Astrocyte of the spinal cord (primary cell): ENCODE measurements at places on chromosomes 4 and X.

GRCh38 chr4:109424093-109424841 is 9.3 kb upstream of the SEC24B start:
- no peak for DNase-seq

GRCh38 chr4:140054861-140055260 is 99.1 kb downstream of the MAML3 start:
- DNase-seq = no peak

DNA sequence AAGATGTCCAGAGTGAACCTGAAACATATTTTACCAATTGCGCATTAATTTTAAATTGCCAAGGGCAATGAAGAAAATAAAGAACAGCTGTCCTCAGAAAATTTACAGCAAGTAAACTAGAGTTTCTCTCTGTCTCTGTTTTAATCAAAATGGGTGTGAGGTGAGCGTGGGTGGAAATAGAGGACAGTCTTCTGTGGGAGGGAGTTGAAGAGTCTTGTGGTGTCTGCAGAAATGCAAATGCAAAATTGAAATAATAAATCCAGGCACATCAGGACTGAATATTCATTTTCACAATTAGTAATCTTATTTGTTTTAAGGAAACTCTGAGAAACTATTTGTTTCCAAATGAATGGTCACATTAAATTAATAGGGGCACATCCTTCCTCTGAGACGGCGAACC is 192.0 kb downstream of the ARHGAP10 start:
- no peak for DNase-seq

DNA sequence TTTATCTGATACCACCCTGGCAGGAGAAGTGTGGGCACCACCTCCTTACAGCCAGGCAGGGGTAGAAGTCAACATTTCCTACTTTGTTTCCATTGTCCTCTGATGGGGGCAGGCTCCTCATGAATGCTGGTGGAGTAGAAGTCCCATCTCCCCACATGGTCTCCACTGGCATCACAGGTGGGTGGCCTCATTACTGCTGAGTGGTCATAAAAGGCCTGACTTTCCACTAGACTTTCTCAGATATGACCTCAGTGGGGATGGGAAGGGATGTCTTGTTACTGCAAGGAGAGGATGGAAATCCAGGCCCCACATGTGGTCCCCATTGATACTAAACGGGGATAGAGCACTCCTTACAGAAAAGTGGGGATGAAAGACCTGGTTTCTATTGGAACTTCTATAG is 18.6 kb upstream of the BMP2K start:
- no peak for DNase-seq

DNA sequence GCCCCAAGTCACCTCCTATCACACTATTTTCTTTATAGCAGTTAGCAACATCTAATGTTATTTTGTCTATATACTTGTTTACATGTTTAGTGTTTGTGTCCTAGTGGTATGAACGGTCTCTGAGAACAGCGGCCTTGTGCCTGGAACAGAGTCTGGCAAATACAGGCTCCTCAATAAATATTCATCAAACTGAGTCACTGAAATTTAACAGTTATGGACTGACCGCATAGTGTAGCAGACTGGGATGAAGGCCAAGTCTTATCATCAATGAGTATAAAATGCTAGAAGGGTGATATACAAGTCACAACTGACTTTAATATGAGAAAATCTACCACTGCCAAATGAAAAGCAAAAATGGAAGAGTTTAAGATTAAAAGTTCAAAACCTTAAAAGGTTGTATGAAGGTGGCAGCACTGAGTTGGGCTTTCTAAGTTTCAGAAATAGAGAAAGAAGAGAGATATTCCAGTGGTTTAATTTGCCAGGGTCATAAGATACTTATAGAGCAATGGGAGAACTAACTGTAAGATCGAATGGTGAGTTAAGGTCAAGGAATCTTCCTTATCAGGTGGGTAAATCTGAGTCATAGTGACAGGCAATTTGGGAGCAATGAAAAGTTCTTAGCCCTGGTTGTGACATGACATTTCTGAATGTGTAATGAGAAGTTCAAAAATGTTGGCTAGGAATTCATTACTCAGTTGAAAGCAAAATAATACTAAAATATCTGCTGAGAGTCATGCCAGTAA is 34.9 kb downstream of the ELOVL6 start:
- DNase-seq = peak; percentile 72

GRCh38 chr4:168831585-168831918 is 178.5 kb downstream of the CBR4 start:
- no peak for DNase-seq

DNA sequence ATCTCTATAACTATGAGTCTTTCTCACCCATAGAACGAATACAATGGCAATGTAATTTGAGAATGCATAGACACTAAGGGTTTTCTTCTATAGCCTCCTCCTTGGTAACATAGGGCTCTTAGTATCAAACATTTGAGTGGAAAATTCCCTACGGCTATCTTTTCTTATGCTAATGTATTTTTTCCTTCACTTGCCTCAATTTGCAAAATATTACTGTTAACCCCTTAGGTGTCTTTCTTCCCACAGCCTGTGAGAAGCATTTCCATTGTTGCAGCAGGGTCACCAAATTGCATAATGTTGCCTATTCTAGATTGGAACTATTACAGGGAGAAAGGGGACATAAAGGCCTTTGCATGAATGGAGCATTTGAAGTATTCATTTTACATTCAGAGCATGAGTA is 140.5 kb upstream of the RAPGEF2 start:
- no peak for DNase-seq

DNA sequence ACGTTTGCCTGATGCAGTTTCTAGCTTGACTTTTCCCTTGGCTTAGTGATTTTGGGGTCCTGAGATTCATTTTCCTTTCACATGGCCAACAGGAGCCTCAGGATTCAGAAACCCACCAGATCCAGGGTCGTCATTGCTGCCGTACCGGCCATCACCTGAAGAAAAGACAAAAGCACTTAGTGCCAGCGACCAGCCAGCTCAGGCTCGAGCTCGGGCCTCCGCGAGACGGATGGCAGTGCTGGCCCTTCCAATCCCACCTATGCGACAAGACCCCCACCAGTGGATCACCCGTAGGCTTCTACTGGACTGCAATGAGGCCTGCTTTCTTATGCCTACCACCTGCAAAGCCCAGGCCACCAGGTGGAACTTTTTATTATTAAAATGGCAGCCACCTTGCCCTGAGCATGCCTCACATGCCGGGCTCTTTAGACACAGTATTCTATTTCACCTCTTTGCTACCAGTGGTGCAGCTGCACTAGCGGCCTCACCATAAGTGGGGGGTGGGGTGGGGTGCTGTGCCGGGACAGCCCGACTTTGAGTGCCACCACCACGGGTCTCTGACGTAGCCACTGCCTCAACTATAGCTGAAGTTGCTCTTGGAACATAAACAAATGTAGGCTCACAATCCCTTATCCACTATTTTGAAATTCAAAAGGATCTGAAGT is 84.3 kb downstream of the MTMR1 start:
- DNase-seq = no peak
